GM12891 (cell line): ENCODE measurements at places on chromosomes 4 and X.

DNA sequence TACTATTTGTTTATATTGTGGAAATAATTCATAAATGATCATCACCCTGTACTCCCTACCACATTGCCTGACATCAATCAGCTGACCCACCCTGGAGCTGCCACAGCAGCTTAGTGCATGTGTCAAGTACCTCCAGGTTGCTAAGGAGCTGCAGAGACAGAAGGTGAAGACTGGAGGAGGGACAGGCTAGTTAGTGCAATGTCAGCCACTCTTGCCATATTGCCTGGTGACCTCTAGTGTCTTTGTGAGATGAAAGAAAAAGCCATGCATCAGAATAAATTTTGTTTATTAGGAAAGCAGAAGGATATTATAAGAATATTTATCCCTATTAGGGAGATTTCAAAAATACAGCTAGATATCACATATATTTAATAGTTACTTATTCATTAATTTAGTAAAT, 243.9 kb upstream of the FAT4 start:
- DNase-seq, result no peak

GRCh38 chr4:53141308-53141707, 224.6 kb downstream of the SCFD2 start:
- DNase-seq, result no peak

DNA sequence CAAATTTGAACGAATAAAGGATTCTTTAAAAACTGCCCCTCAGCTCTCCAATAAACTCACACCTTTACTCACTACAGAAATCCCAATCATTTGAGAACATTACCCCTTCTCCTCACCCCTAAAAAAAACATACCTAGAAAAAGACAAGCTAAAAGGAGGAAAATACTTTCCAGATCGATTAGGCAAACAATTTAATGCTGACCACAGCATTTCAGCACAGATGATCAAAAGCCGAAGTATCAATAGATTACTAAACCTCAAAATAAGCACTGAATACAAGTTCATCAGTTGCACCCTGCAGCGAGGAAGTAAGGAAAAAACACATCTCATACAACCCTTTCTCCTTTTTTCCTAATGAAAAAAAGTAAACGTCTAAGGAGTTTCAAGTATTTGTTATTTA, 65.5 kb downstream of the MBNL3 start:
- DNase-seq, result no peak

- no peak for DNase-seq
Observed at GRCh38 chr4:119647558-119647957, 19.0 kb upstream of the PDE5A start.

DNA sequence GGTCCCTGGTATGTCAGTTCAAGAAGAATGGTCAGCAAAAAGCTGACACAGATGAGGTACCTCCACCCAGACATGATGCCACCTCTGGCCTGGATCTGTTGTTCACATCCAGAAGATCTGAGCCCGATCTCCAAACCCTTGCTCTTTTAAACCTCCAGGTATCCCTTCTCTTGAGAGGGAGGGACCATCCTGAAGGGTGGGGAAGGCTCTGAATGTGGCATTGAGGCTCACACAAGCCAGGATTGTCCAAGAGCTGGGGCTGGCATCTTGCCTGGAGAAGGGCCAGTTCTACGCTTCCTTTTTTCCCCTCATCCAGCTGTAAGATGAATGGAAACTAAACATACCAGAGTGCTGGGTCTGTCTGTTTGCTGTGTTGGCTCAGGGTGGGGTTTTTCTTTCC, at the start of gene ITIH6:
TSS of gene ITIH6 (minus strand) at position 119 of the 400 bp plus-strand sequence. CDS start at position 74, 45 bp downstream.
- no peak for DNase-seq

GRCh38 chr4:8112672-8113071, 45.9 kb downstream of the ABLIM2 start:
- no peak for DNase-seq

GRCh38 chr4:155304375-155304774, 72.4 kb downstream of the MAP9 start:
- no peak for DNase-seq

GRCh38 chr4:145847764-145848163, 90.9 kb downstream of the ZNF827 start:
- DNase-seq, result no peak

GRCh38 chrX:28706964-28707363, 119.7 kb downstream of the IL1RAPL1 start:
- DNase-seq, result no peak

- DNase-seq, result no peak
Observed at GRCh38 chr4:114192854-114193253, 213.4 kb upstream of the ARSJ start.

- no peak for DNase-seq
Observed at GRCh38 chr4:53365121-53365485, 758 bp downstream of the SCFD2 start.

DNA sequence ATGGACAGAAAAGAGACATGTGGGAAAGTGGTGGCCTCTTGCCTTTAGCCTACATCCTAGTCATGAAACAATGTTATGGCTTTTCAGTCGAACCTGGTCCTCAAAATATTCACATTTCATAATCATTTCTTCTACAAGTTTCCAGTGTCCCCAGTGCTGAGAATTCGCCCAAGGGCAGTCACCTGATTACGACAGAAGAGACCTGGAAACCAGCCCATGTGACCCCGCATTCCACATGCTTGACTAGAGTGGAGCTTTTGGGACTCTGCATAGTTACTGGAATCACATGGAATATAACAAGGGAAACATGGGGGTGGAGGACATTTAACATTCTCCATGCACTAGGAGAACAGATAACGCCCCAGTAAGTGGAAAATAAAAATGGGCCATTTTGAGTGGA, 100.1 kb downstream of the PPARGC1A start:
- DNase-seq, result no peak

DNA sequence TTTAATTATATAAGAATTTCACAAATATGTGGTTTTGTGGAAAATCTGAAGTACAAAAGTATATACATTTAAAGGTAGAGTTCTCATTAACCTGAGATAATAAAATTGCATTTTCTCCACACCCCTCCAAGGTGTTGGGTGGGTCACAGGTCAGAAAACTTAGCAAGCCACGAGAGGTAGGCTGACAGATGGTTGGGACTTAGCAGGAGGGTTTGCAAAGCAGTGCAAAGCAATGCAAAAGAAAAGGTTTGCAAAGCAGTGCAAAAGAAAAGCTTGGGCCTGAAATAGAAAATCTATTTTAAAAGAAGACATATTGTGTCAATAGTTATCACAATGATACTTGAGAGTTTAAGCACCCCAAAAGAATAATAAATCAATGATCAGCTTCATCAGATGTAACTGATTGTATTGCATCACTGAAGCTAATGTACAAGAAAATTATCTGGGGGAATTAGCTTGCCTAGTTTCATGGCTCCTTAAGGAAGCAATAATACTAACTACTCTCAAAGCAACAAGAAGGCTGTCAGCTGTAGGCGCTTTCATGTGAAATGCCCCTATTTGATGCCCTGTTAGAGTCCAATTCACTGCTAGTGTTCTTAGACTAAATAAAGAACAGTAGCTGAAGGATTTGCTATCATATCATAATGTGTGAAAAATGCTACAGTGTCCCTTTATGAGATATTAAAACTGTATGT, 319.5 kb downstream of the KCNIP4 start:
- DNase-seq, result no peak

- DNase-seq, result no peak
Observed at GRCh38 chr4:151167561-151167960, 68.1 kb downstream of the RPS3A start.

DNA sequence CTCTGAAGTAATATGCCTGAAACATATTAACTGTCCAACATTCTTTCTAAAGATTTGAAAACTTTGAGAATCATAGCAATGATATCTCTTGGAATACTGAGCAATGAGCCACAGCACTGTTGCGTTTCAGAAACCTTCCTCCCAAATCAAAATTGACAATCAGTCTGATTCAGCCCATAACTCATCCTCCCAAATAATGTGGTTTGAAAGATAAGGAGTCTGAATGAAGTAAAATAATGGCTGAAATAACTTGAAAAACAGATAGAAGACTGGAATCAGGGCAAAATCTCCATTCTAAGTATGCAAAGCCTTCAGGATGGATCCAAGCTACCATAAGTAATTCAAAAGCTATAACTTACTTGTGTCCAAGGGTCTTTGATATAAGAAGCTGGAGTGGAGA, 98.6 kb upstream of the PLS3 start:
- no peak for DNase-seq

GRCh38 chr4:117420948-117421347, 335.6 kb upstream of the TRAM1L1 start:
- no peak for DNase-seq

DNA sequence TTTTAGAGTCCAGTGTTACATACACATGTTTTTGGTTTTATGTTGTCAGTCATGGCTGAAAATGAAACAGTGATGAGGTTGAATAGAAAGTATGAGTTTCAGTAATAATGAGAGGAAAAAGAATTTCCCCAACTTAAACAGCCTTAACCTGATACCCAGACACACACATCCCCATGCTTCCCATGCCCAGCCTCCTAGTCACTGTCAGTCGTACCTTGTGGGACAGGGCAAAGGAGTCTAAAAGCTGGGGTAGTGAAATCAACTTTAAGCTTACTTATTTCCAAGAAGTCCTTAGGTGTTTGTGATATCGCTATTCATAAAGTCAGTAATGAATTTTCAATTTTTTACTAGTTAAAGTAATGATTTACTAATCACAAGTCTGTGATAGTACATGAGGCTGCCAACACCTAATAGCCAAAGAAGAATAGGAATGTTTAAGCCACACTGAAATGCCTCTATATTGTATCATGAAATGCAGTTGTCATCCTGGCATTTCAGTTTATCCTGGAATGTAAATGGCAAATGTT, 24.3 kb upstream of the GPR34 start:
- no peak for DNase-seq

- DNase-seq, result no peak
Observed at GRCh38 chr4:105805501-105806120, 89.7 kb upstream of the NPNT start.

DNA sequence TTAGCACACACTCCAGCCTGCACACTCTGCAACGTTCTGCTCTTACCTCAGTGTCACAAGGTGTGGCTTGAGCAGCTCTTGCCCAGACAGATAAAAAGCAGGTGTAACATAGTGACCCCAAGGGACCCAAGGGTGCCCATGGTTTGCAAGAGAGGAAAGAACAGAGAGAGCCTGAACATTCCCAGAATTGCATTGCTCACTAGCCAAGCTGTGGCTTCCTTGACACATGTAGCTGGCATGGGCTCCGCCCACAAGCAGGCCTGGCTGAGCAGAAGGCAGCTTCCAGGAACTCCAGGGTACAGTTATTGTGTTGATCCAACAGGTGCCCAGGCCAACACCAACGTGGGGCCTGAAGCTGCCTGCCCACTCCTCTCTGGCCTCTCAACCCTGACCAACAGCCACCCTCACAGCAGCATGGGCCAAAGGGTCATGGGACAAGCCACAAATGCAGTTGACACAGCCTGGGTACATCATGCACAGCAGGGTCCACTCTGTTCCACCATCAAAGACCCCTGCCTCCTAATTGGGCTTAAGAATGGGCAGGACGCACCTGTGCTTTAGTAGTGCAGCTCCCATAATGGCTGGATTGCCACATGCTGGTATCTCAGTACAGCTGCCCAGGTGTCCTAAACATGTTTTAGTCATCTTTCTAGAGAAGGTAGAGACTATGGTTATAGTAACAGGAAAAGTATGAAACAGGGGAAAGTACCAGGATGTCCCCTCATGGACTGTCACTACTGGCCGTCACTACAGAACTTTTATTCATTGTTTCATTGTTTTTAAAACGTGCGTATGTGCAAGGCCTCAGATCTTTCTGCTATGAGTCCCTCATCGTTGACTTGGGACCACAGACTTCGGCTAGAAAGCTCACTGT, 73.7 kb upstream of the ACSL1 start:
- no peak for DNase-seq

- no peak for DNase-seq
Observed at GRCh38 chr4:845233-845835, 19.4 kb upstream of the CPLX1 start.

GRCh38 chrX:49003696-49004095, 1.6 kb upstream of the GRIPAP1 start:
- DNase-seq, result no peak

GRCh38 chr4:13881892-13882291, 254.4 kb upstream of the BOD1L1 start:
- no peak for DNase-seq

DNA sequence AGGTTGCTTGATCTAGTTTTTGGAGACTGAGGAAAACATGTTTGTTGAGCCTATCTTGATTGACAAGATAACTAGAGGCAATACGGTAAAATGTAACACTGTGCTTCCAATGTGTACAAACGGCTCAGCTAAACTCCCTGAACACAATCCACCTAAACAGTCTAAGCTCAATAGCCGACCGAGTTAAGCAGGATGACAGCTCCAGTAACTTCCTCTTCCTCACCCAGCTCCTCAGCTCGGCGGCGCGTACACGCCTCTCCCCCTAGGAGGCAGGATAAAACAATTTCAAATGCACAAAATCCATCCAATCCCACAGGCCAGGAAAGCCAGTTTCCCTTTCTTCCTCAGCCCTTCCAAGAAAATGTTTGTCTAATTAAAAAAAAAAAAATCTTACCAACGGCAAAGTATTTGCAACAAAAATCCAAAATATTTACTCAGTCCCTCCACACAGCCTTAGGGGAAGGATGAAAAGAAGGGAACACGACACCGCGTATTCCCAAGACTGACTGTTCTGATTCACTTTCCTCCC, 1.0 kb downstream of the CNOT6L start:
- no peak for DNase-seq

GRCh38 chr4:4462970-4463369, 76.1 kb downstream of the NSG1 start:
- no peak for DNase-seq

DNA sequence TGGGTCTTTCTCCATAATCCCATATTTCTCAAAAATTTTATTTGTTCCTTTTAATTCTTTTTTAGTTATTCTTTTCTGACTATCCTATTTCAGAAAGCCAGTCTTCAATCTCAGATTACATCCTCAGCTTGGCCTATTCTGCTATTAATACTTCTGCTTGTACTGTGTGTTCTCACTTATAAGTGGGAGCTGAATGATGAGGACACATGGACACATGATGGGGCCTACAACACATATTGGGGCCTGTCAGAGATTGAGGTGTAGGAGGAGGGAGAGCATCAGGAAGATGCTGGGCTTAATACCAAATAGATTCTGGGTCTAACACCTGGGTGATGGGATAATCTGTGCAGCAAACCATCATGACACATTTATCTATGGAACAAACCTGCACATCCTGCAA, 82.3 kb downstream of the MAGEE1 start:
- no peak for DNase-seq

DNA sequence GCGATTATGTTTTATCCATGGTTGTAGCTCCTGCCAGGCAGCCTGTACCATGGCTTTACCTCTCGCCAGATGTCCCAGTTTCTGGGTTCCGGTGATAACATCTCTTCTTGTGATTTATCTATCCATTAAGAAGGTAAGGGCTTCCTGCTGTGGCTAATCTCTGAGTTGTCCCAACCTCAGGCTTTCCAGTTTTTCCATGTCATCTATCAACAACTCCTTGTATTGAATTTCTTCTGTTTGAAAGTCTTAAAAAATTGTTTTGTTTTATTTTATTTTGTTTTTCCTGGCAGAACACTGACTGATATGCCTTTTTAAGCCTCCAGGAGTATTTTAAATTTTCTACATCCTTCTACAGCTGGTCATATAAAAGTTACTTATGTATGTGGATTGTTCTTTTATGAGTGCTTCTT, 241.9 kb downstream of the ANTXR2 start:
- DNase-seq, result no peak

GRCh38 chrX:40871385-40872082, 136.2 kb upstream of the MED14 start:
- DNase-seq, result no peak

GRCh38 chrX:107825698-107826237, at the start of gene MID2:
Gene MID2 (plus strand): TSS chrX:107825866. CDS start chrX:107826427, 561 bp downstream.
- peak; percentile 6 for DNase-seq
